IPS DF 6.9 (cell line): ENCODE measurements at places on chromosomes 11 and 22.
A peak's percentile ranks its signal among the peaks of the same experiment; 100 is the strongest.

DNA sequence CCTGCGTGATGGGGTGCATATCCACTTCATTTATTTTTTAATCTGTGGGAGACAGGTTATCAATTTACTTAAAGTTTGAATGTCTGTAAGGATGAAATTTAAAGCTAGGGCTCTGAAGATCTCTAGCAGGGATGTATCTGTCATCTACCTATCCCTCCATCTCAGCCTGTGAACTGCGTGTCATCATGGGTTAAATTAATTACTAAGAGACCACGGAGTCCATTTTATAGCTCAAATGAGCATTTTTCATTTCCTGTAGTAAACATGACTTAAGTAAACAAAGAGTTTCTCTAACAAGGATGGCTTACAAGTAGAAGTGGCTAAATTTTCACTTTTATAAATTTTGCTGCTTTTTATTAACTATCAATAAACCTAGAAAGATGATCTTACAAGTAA is 2.9 kb upstream of the GLB1L3 start:
- 0 out of 2 replicates have a peak, but pooled peaks cover 3% of the 10 kb centered on the region for H3K36me3 ChIP-seq
- no peaks in the 10 kb centered on the region for H3K27me3 ChIP-seq
- H3K4me3 ChIP-seq: no peak overlapping the region; the same call in 1 of the 2 replicates
- peaks cover 9% of the 10 kb centered on the region for H3K4me1 ChIP-seq
- no peak for DNase-seq

GRCh38 chr11:69899957-69900821 is 81.0 kb upstream of the FGF3 start:
- no peak overlapping the region for H3K27ac ChIP-seq
- no peaks in the 10 kb centered on the region for H3K36me3 ChIP-seq
- no peaks in the 10 kb centered on the region for H3K27me3 ChIP-seq
- no peak overlapping the region for H3K4me3 ChIP-seq
- H3K4me1 ChIP-seq: no peaks in the 10 kb centered on the region
- DNase-seq: no peak

DNA sequence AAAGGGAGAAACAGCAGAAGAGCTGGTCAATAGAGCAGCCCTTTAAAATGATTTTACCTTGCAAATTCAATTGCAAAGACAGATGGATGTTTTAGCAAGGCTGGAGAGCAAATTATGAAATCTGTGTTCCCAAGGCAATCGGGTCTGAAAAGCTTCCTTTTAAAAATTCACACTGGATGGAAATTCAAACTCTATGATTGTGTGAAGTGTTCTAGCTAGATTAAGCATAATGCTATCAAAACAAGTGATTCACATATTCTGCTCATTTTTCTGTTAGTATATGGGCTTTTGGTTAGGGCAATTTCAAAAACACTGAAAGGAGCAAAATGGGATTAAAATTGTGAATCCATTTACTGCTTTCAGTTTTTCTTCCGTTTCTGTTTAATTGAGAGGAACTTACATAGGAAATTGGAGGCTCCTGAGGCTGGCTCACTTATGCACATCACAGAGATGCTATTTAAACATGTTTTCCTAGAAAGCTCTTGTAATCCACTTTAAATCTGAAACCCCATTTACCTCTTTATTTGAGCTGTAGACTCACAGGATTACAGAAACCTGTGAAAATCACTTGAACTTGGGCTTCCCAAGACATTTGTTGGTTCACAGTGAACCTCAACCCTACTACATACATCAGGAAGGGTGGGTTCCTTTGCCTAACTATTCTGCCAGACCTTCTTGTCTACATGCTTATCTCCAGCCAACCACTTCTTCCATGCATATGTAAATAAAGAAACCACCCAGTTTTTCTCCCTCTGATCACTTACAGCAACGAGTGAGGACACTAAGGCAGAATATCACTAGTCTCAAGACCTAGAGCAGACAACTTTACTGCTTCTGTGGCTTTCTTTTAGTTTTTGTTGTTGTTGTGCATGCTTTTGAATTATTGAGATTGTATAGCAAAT is 201.9 kb upstream of the PITPNB start:
- no peaks in the 10 kb centered on the region; the same call in 1 of the 2 replicates for H3K4me1 ChIP-seq
- no peaks in the 10 kb centered on the region for H3K27me3 ChIP-seq
- H3K4me3 ChIP-seq: no peak overlapping the region
- no peak for DNase-seq
- no peak overlapping the region for H3K27ac ChIP-seq

- no peak overlapping the region for H3K4me3 ChIP-seq
- H3K36me3 ChIP-seq: no peaks in the 10 kb centered on the region
- H3K27ac ChIP-seq: no peak overlapping the region
Measured at GRCh38 chr11:41334007-41334933, 125.2 kb downstream of the LRRC4C start.

- H3K4me1 ChIP-seq: no peaks in the 10 kb centered on the region
- no peak overlapping the region for H3K4me3 ChIP-seq
- no peaks in the 10 kb centered on the region for H3K27me3 ChIP-seq
- H3K36me3 ChIP-seq: no peaks in the 10 kb centered on the region
- DNase-seq: no peak
Measured at GRCh38 chr11:32851251-32851650, 21.5 kb downstream of the PRRG4 start.

DNA sequence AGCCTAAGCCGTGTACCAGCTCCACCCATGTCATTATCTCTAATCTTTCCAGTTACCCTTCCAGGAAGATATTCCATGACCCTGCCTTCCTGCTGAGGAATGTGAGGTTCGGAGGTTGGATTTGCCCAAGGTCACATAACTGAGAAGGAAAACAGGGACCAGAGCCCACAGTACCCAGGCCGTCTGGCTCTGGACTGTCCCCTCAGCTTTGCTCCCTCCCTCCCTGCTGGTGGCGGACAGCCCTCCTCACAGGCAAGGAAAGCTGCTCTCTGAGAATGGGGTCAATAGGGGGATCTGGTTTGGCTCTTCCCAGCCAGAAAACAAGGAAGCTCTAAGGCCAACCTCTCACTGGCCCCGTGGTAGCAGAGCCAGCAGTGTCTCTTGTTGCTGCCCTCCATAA is 63.3 kb downstream of the SYN3 start:
- H3K4me1 ChIP-seq: no peaks in the 10 kb centered on the region; the same call in 1 of the 2 replicates
- no peaks in the 10 kb centered on the region for H3K27me3 ChIP-seq
- H3K36me3 ChIP-seq: peaks cover 6% of the 10 kb centered on the region; the same call in 1 of the 2 replicates
- H3K4me3 ChIP-seq: no peak overlapping the region
- DNase-seq: no peak

DNA sequence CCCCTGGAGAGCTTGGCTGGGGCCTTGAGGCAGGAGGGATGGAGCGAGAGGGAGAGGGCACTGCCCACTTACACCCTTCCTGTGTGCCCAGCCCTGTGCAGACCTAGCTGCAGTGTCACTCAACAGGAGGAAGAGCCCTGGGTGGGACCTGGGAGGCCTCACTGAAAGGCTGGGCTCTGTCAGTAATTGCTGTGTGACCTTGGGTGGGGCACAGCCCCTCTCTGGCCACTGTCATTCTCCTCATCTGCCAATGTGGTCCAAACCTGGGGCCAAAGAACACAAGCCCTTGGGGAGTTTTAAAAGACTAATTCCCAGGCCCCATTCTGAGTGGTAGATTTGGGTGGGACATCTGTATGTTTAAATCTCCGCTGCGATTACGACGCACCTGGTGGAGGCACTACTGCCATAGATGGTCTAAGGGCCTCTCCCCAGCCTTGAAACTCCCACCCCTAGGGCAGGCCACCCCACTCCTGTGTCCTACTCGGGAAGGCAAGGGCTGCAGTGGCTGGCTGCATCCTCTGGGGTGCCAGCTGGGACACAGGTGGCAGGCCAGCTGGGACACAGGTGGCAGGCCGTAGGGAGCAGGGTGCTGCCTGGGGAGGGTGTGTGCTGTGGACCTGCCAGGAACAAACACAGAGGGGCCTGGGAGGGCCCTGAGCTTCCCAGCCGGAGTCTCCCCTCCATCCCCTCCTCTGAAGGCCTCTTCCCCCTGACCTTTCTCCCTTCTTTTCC is 12.3 kb upstream of the SOX10 start:
- H3K27me3 ChIP-seq: no peaks in the 10 kb centered on the region
- no peak overlapping the region for H3K27ac ChIP-seq
- no peak for DNase-seq
- H3K36me3 ChIP-seq: no peaks in the 10 kb centered on the region
- H3K4me1 ChIP-seq: peaks cover 3% of the 10 kb centered on the region; the same call in 1 of the 2 replicates

GRCh38 chr22:24418786-24419474 is 8.5 kb upstream of the ADORA2A start:
- no peak overlapping the region for H3K27ac ChIP-seq
- H3K36me3 ChIP-seq: peaks cover 14% of the 10 kb centered on the region; the same call in 1 of the 2 replicates
- DNase-seq: no peak
- H3K4me3 ChIP-seq: no peak overlapping the region
- peaks cover 6% of the 10 kb centered on the region; the same call in 1 of the 2 replicates for H3K4me1 ChIP-seq

- H3K4me1 ChIP-seq: no peaks in the 10 kb centered on the region
- H3K4me3 ChIP-seq: no peak overlapping the region
- DNase-seq: no peak
- no peak overlapping the region for H3K27ac ChIP-seq
- no peaks in the 10 kb centered on the region for H3K27me3 ChIP-seq
- no peaks in the 10 kb centered on the region for H3K36me3 ChIP-seq
Measured at GRCh38 chr11:20654038-20654437, 15.3 kb upstream of the NELL1 start.

GRCh38 chr11:134581966-134582769 is 170.1 kb upstream of the B3GAT1 start:
- no peak for DNase-seq
- H3K36me3 ChIP-seq: no peaks in the 10 kb centered on the region
- H3K27ac ChIP-seq: no peak overlapping the region
- no peak overlapping the region for H3K4me3 ChIP-seq

DNA sequence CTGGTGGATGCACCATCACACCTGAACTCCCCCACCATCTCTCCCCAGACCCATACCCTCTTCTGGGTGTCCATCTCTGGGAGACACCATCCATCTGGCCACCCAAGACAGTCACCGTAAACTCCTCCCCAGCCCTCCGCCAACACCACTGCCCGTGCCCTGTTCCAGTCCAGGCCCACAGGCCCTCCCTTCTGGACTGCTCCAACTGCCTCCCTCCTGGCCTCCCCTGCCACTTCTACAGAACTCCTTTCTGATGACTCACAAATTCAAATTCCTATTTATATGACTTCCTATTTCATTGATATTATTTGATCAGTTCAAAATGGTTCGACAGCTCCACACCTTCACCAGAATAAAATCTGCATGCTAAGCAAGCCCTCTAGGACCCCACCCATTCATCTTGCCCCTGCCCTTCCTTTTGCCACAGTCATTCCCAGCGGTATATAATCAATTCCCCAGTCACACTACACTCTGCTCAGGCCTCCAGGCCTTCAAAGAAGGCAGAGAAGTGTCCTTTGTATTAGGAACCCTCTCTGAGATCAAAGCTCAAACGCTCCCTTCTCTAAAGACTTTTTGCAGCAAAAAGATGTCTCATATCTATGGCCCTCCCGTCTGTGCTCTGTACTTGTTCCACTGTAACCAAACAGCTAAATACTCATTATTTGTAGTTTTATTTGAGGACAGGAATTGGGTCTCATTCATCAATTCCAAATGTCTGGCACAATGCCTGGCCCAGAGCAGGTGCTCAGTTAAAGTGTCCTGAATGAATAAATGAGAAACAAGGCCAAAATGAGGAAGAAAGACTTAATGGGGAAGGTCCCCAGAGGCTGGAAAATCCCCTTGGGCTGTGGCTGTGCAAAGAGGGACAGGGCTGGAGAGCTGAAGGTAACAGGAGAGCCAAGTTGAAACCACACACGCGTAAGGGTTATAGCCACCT is 29.0 kb downstream of the MYH9 start:
- no peak overlapping the region for H3K27ac ChIP-seq
- no peaks in the 10 kb centered on the region for H3K36me3 ChIP-seq
- H3K4me1 ChIP-seq: peaks cover 12% of the 10 kb centered on the region
- no peaks in the 10 kb centered on the region for H3K27me3 ChIP-seq
- no peak overlapping the region for H3K4me3 ChIP-seq
- no peak for DNase-seq

DNA sequence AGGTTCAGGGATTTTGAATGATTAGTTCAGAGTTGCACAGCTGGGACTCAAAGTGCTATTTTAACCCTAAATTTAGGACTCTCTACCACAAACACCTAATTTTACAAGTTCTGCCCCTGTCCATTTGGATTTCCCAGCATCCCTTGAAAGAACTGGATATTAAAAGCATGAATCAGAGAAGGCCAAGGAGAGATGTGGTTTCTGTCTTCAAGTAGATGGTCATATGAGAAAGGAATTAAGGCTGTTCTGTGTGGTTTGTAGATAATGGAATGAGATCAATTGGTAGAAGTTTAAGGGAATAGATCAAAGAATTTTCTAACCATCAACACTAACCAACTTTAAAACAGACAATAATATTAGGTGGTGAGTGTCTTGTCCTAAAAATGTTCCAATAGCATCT is 106.4 kb upstream of the TENM4 start:
- H3K4me3 ChIP-seq: no peak overlapping the region
- H3K36me3 ChIP-seq: no peaks in the 10 kb centered on the region
- H3K4me1 ChIP-seq: peaks cover 2% of the 10 kb centered on the region; the same call in 1 of the 2 replicates

GRCh38 chr11:66429983-66430602 is 8.6 kb downstream of the MRPL11 start:
- no peaks in the 10 kb centered on the region for H3K4me1 ChIP-seq
- no peaks in the 10 kb centered on the region for H3K27me3 ChIP-seq
- DNase-seq: peak; percentile 55
- H3K36me3 ChIP-seq: no peaks in the 10 kb centered on the region
- no peak overlapping the region for H3K4me3 ChIP-seq

DNA sequence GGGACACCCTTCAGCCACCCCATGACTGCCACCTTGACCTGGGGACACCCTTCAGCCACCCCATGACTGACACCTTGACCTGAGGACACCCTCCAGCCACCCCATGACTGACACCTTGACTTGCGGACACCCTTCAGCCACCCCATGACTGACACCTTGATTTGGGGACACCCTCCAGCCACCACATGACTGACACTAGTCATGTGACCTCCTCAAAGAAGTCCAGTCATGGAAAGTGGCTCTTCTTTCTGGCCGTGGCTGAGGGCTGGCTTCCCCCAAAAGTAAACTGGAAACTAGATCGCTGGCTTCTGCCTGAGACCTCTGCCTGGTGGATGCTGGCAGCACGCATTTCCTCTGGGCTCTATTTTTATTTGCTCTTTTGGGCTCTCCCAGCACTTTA is 28.4 kb downstream of the ARFGAP2 start:
- H3K27me3 ChIP-seq: no peaks in the 10 kb centered on the region
- H3K4me3 ChIP-seq: no peak overlapping the region
- no peak overlapping the region for H3K27ac ChIP-seq
- 0 out of 2 replicates have a peak, but pooled peaks cover 2% of the 10 kb centered on the region for H3K4me1 ChIP-seq

GRCh38 chr22:49106842-49107152 is 720.9 kb downstream of the BRD1 start:
- DNase-seq: no peak
- no peaks in the 10 kb centered on the region for H3K27me3 ChIP-seq
- H3K36me3 ChIP-seq: no peaks in the 10 kb centered on the region
- no peak overlapping the region for H3K27ac ChIP-seq

DNA sequence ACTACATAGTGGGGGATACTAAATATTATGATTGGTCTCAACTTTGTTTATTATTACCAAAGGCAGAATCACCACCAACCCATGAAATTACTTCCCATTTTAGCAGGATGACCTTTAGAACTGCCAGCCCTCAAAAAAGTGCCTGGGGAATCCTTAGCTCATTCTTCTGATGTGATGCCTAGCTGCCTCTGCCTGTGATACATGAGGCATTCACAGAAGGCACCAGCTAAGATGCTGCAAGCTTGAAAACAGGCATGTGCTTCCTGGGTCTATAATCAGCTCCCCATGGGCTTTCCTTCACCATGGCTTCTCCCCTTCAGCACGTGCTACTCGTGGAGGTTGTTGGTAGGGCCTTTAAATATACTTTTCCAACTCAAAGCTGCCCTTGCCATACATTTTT is 50.4 kb upstream of the ARHGAP20 start:
- no peak for DNase-seq
- no peaks in the 10 kb centered on the region for H3K36me3 ChIP-seq
- H3K4me1 ChIP-seq: no peaks in the 10 kb centered on the region
- H3K4me3 ChIP-seq: no peak overlapping the region
- no peak overlapping the region for H3K27ac ChIP-seq
